ENCODE measurements at places on chromosomes 16 and 17.

DNA sequence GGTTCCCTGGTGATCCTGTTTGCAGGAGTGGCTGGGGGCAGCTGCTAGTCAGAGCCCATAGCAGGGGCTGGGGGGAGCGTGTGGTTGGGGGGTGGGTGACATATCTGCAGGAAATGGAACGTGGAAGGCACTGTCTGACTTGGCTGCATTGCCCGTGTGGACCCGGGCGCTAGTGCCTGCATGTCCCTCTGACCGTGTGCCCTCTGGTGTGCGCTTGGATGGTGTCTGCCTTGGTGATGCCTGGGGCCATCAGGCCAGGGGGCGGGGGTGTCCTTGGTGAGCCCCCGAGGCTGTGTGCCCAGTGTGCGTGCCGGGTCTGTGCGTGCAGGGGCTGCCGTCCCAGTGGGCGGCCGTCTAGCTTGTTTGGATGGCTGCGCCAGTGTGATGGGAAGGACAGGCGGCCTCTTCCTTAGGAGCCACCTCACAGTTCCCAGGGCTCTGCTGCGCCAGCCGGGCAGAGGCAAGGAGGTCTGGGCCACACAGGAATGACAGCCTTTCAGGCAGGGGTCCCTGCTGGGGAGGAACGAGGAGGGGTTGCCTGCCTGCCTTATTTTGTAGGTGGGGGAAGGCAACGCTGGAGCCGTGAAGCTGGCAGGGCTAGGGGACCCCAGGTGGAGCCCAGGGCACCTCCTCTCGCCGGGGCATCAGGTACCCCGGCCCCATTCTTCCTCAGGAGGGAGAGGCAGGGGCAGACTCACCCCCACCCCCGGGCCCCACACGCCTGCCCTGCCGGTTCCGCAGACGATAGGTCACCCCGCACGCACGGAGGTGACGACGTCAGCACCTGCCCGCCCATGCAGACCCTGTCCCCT, 693 bp downstream of the NDRG4 start:
- no peak for DNase-seq

- DNase-seq: no peak
Measured at GRCh38 chr16:77945126-77945525, 77.2 kb upstream of the CLEC3A start.

DNA sequence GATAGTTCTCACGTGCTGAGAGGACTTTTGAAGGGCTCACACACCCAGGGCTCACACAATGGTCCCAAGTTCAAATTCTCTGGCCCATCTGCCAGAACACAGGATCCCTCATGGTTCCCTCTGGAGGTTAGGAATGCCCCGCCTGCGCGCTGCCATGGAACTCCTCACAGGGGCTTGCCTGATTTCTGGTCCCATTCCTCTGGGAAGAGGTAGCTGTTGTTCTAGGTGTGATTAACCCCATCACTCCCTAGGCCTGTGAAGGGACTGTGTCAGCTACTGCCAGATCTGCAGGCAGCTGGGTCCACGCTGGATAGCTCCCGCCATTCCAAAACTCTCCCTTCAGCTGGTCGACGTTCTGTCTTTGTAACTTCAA, 2.3 kb upstream of the ARMC5 start:
- no peak for DNase-seq

GRCh38 chr17:41265078-41265477, at the start of gene KRTAP9-6:
Gene KRTAP9-6 (plus strand): TSS chr17:41265378. CDS start chr17:41265378, 0 bp downstream.
- DNase-seq: no peak

GRCh38 chr17:69320210-69320907, 6.6 kb downstream of the ABCA5 start:
- DNase-seq: no peak

- DNase-seq: no peak
Measured at GRCh38 chr17:79942591-79943346, 92.9 kb downstream of the TBC1D16 start.

GRCh38 chr16:89880477-89881367, 7.3 kb downstream of the TCF25 start:
- no peak for DNase-seq

- no peak for DNase-seq
Measured at GRCh38 chr16:76235025-76235424, 42.2 kb upstream of the CNTNAP4 start.

DNA sequence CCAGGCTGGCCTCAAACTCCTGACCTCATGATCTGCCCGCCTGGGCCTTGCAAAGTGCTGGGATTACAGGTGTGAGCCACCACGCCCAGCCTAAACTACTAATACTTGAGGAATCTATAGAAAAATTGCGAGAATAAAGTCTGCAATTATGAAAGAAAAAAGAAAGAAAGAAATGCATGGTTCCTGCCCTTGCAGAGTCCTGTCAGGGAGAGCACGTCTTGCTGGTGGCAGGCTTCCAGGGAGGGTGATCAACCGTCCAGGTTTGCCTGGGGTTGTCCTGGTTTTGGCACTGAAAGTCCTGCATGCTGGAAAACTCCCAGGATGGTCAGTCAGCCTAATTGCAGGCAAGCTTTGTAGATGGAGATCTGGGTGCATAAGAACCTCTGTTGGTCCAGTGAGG, 21.5 kb upstream of the KIFC3 start:
- no peak for DNase-seq

- DNase-seq: peak; percentile 4
Measured at GRCh38 chr17:58120195-58120822, 27.9 kb upstream of the OR4D1 start.

- DNase-seq: no peak
Measured at GRCh38 chr16:78884204-78884603, 716.3 kb downstream of the MAF start.

DNA sequence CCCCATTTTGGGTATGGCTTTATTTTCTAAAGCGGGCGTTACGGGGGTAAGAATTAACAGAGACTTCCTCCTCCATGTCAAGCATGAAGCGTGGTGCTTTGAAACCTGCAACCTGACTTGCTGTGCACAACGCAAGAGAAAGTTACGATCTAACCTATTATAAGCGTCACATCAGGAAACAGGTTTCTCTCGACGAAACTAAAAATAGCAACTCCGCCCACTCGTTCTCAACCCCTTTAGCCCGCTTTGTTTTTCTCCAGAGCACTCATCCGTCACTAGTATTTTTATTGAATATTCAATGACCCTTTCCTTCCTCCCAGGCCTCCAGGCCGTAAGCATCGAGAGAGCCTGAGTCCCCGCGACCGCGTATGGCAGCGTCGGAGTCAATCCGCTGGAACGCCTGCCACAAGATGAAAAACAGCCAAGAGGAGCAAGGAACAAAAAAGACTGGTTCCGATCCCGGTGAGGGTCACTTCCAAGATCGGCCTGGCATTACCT, 555 bp downstream of the NUP88 start:
- peak; percentile 74 for DNase-seq

- DNase-seq: no peak
Measured at GRCh38 chr16:87604634-87605111, 2.4 kb downstream of the JPH3 start.

DNA sequence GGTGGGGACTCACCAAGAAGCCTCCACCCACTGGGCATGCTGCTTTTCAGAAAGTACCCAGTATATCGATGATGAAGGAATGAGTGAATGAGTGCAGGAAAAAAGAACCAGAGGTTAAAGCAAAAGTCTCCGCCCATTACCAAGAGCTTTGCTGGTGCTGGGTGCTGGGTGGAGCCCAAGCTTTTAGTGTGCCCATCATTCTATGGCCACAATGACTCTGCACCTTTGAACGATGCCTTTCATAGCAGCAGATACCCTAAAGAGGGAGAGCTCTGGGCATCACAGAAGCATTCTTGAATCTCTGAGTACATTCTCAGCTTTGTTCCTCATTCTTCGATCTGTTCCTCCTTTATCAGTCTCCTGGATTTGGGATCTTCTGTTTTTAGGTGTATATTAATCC, 450.7 kb upstream of the CCL2 start:
- no peak for DNase-seq

DNA sequence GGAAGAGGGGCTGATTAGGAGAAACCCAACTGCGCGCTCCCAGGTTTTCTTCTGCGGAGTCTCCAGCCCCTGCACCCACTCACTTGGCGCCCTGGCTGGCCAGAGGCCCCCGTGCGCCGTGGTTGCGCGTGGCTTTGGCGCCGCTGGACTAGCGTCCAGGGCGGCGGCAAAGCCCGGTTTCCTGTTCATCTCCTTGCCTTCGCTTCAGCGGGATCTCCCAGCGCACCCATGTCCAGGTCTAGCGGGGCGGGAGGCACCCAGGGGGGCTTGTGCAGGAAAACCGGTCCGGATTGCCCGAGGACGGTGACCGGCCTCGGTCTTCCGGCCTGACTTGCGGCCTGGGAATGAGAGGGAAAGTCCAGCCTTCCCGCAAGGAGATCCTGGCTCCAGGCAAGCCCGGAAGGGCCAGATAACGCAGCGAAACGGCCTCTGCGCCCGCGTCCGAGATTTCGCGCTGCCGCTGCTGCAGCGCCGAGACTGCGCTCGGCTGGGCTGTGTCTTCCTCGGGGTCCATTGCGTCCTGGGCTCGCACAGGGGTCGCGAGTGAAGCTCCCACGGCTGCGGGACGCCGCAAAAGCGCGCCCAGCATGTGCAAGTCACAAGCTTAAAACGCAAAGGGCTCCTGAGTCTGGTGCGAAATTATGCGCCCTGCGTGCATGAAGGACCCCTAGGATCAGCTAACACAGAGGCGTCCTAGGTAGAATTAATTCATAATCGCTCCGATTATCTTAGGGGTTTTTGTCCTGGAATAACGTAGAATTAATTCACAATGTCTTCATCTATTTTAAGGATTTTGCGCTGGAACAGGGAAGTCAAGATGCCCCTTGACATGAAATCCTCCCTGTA, 5.7 kb downstream of the FOXF1 start:
- no peak for DNase-seq

DNA sequence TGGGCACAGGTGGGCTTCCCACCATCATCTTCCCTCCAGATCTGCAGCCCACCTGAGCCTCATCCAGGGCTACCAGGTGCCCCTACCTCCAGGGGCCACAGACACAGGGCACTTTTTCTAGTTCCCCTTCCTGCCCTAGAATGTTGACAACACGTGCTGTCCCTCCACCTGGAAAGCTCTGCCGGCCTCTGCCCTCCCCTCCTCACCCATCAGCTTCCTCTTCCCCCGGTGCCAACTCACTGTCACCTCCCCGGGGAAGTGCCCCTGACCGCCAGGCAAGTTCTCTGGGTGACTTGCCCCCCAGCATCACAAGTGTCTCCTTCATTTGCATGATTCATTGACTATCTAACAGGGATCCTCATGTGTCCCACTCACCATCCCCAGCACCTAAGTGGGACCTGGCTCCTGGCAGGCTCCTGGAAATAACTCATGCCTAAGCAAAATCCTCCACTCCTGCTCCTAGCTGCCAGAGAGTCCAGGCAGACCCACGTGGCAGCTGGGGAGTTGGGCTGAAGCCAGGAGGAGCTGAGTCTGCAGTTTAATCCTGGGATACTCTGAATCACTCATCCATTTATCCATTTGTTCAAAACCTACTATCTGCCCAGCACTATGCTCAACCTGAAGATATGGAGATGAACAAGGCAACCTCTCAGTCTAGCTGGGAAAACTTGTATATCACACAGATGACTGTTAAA, 304.4 kb downstream of the FOXL1 start:
- DNase-seq: no peak

DNA sequence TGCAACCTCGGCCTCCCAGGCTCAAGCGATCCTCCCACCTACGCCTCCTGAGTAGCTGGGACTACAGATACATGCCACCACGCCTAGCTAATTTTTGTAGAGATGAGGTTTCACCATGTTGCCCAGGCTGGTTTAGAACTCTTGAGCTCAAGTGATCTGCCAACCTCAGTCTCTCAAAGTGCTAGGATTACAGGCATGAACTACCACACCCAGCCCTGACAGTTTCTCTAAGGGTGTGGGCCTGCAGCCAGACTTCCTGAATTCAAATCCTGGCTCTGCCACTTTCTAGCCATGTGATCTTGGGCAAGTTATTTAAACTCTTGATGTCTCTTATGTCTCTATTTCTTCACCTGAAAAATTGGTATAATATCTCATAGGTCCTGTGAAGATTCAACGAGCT, 5.6 kb downstream of the CUEDC1 start:
- DNase-seq: no peak

GRCh38 chr16:52578007-52578828, 31.3 kb upstream of the TOX3 start:
- DNase-seq: no peak

GRCh38 chr16:50635505-50636392, 45.4 kb downstream of the SNX20 start:
- no peak for DNase-seq

- no peak for DNase-seq
Measured at GRCh38 chr17:78959803-78960202, 19.9 kb downstream of the LGALS3BP start.

DNA sequence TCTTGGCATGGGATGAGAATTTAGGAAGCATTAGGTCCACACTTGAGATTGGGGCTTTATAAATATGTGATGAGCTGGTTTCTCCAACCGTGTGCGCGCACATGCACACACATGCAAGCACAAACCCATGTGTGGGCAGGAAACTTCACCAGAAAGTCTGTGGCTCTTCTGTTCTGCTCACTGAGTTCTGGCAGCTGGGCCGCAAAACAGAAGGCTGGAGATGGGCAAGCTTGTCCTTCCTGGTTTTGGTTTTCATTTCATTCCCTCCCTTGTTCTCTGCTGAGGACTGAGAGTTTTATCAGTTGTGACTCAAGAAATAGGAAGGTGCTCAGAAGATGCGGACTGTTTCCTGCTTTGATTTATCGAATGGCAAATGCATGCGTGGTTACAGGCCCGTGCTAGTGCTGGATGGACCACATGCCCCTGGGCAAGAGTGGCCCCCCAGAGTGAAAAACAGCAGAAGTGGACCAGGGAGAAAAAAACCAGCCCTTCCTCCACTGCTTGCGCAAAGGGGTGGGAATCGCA, 14.1 kb downstream of the MAP3K14 start:
- no peak for DNase-seq

- peak; percentile 17 for DNase-seq
Measured at GRCh38 chr17:76678330-76678729, 32.4 kb downstream of the MXRA7 start.

GRCh38 chr17:67212231-67212630, 32.8 kb downstream of the HELZ start:
- no peak for DNase-seq

DNA sequence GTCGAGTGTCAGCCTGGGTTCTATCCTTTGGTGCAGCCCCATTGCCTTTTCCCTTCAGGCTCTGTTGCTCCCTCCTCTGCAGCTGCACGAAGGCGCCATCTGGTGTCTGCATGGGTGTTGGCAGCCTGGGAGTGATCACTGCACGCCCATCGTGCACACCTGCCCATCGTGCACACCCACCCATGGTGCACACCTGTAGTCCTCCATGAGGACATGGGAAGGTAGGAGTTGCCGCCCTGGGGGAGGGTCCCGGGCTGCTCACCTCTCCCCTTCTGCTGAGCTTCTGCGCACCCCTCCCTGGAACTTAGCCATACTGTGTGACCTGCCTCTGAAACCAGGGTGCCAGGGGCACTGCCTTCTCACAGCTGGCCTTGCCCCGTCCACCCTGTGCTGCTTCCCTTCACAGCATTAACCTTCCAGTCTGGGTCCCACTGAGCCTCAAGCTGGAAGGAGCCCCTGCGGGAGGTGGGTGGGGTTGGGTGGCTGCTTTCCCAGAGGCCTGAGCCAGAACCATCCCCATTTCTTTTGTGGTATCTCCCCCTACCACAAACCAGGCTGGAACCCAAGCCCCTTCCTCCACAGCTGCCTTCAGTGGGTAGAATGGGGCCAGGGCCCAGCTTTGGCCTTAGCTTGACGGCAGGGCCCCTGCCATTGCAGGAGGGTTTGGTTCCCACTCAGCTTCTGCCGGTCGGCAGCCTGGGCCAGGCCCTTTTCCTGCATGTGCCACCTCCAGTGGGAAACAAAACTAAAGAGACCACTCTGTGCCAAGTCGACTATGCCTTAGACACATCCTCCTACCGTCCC, 2.9 kb downstream of the CTRL start:
- peak; percentile 66 for DNase-seq

- no peak for DNase-seq
Measured at GRCh38 chr16:76193906-76194615, 83.1 kb upstream of the CNTNAP4 start.
